ENCODE measurements at places on chromosomes 1 and 21.

DNA sequence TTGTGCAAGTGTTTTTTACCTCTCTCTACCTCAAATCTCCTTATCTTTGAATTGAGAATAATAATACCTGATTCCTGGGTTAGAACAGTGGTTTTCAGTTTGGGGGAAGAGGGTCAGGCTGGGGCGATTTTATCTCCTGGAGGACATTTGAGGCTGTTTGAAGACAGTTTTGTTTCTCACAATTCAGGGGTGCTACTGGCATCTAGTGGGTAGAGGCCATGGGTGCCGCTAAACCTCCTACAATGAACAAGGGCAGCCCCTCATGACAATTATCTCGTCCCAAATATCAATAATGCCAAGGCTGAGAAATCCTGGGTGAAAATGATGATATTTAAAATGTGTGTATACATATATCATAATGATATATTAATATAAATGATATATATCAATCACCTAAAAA lies 139.1 kb upstream of the USH2A start:
- no peak for DNase-seq

GRCh38 chr1:166952002-166952746 lies 23.2 kb downstream of the ILDR2 start:
- DNase-seq, result no peak

DNA sequence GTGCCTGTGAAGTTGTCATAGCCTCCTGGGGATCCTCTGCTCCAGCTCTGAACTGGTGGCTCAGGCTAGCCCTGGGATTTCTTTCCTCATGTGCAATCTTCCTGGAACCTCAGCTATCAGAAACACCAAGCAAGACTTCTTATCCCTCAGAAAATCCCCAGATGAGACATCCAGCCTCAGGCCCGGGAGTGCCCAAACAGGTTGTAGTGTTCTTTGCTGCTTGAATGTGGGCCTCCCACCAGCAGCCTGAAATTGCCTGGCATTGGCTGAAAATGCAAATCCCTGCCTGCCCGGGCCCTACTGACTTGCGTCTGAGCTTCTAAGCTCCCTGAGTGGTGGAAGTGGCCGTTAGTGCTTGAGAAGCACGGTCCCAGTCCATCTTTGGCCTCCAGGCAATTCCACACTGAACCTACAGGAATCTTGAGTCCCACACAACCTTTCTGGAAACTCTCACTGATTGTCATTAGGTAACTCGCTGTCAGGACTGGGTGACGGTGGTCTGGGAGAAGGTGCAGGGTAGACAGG lies 146.8 kb downstream of the ZBTB18 start:
- DNase-seq, result no peak

DNA sequence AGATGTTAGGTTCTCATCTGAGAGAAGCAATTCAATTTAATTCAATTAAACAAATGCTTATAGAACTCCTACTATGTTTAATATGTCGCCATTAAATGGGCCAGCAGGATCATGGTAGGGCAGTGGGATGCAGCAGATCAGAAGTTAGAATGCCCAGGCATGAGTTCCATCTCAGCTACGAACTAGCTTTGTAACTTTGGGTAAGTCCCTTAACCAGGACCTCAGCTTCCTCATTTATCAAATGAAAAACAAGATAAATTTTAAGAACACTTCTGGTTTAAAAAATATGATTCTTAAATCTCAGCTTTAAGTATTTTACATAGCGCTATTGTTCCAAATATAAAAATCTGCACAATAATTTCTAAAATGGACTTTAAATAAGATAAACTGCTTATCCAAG lies 67.5 kb upstream of the GFI1 start:
- no peak for DNase-seq

DNA sequence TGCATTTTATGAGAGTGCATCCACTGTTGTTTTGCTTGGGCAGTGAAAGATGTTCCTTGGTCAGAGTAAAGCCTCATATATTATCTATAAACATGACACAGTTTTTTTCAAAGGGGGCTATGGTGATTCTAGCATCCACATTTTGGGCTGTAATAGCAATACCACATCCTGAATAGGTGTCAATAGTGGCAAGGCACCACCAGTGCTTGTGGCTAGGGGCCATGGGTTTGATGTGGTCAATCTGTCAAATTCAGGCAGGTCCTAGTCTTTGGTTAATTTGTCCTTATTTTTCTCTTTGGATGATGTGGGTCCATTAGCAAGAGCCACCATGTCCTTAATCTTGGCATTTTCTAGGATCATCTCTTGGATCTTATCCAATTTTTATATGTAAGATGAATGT lies 13.1 kb downstream of the CD1E start:
- DNase-seq, result no peak

GRCh38 chr1:184945678-184946412 lies 28.5 kb downstream of the NIBAN1 start:
- no peak for DNase-seq

DNA sequence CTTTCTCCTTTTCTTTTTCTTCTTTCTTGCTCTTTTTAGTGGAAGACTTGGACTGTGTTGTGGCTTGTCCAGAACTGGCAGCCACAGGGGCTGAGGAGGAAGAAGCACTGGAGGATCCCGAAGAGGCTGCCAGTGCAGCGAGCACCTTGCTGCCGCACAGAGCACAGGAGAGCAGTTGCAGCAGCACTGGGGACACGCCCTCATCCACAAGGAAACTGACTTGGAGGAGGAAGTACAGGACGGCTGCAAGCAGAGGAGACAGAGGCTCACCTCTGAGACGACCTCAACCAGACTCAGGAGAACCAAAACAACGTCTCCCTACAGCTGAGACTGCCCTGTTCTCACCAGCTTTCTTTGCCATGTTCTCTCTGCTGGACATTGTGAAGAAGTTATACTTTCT lies 88.9 kb downstream of the UBR4 start:
- no peak for DNase-seq

DNA sequence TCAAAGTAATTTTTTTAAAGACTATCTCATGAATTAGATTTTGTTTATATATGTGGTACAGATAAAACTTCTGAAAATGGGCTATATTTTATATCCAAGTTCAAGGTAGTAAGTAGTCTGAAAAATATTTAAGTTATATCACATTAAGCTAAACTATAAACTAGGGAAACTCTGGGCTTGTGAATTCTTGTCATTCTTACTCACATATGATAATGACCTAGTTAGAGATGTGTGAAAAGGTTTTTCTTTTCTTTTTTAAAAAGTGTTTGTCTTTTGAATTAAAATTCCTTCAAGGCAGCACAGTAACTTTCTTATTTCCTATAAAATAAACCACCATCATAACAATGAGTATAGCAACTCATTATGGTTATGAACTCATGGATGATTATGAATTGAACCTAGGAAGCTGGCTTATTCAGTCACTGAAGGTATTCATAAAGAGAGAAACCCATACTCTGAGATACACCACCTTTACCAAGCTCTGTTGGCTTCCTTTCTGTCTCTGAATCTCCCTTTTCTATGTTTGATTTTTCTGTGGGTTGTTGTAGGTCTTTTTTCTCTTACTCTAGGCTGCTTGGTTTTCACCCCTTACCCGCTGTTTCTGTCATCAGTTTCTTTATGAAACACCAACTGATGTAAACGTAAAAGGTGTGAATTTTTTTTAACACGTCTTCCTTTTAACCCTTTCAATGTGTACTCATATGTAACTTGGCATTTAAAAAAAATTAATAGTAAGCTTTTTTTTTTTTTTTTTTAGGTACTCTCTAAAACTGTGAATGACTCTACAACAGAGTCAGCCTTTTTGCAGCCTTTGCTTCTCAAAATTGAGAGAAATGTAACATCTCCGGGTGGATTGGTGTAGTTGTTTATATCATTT lies 25.2 kb downstream of the IL12RB2 start:
- DNase-seq, result no peak

DNA sequence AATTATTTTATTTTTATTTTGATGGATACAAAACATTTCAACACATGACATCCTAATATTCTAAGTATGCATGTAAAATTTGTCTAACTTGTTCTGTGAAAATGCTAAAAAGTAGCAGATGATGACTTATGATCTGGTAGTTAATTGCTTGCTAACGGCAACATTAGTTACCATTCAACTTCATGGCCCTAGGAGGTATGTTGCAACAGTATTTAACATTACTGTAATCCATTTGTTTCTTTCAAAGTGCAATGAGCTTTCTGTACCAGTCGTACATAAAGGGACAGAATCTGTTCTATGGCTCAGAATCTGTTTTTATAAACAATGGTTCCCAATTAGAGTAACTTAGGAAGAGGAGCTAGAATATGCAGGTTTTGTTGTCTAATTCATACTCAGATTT lies 91.5 kb upstream of the ZNHIT6 start:
- DNase-seq, result no peak

- DNase-seq, result no peak
Observed at GRCh38 chr1:7615138-7615537, 156.0 kb upstream of the VAMP3 start.

DNA sequence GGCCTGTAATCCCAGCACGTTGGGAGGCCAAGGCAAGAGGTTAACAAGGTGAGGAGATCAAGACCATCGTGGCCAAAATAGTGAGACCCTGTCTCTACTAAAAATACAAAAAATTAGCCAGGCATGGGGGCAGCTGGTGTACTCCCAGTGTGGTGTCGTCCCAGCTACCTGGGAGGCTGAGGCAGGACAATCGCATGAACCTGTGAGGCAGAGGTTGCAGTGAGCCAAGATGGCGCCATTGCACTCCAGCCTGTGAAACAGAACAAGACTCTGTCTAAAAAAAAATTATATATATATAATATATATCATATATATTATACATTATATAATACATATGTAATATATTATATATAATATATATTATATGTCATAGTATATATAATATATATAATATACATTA lies 249.2 kb upstream of the TPTE start:
- DNase-seq, result no peak

DNA sequence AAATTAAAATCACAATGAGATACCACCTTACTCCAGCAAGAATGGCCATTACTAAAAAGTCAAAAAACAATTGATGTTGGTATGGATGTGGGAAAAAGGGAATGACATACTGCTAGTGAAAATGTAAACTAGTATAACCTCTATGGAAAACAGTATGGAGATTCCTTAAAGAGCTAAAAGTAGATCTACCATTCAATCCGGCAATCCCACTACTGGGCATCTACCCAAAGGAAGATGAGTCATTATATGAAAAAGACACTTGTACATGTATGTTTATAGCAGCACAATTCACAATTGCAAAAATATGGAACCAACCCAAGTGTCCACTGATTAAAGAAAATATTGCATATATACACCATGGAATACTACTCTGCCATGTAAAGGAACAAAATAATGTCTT lies 37.2 kb downstream of the SUSD4 start:
- DNase-seq, result no peak

- no peak for DNase-seq
Observed at GRCh38 chr1:105027838-105028471, 1278.3 kb downstream of the AMY1C start.

DNA sequence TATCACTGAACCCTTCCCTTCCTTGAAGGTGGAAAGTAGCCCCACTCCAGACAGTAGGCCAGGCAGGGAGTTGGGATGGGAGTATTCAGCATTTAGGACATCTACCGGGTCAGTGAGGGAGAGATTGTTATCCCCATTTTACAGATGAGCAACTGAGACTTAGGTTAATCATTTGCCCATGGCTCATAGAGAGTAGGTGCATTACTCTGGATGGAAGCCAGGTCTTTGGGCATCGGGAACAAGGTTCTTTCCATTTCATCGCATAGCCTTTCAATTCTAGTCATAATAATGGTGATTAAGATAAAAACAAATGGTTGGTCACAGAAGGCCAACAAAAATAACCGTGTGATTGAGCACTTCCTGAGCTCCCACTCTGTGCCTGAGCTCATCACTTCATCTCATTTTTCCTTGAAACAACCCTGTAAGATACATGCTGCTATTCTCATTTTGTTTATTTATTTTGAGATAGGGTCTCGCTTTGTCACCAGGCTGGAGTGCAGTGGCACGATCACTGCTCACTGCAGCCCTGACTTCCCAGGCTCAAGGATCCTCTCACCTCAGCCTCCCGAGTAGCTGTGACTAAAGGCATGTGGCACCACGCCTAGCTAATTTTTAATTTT lies 64.8 kb downstream of the NAV1 start:
- DNase-seq, result no peak

All from heart right ventricle (tissue), 16 donors.